ENCODE measurements at places on chromosomes 6 and 20. TPM values are rescaled to one million over a fixed set of nuclear protein-coding genes. Genes with fewer than 3 reads are reported as not detected.

- no peak for DNase-seq
These were observed 303 bp downstream of the ILRUN start for GRCh38 chr6:34696189-34696738.

DNA sequence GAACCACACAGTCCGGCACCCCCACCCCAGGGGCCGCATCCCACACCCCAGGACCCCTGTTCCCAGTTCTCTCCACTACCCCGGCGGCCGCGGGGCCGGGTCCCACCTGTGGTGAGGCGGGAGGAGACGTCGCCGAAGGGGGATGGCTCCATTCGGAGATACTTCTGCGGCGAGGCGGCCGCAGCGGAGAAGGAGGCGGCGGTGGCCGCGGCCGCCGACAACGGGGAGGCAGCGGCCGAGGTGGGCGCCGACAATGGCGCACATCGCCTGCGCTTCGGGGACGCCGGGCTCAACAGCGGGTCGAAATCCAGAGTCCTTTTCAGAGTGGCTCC, 723 bp downstream of the AKIRIN2 start:
- DNase-seq = no peak

GRCh38 chr6:31090973-31091364, 21.4 kb downstream of the C6orf15 start:
- DNase-seq = no peak

DNA sequence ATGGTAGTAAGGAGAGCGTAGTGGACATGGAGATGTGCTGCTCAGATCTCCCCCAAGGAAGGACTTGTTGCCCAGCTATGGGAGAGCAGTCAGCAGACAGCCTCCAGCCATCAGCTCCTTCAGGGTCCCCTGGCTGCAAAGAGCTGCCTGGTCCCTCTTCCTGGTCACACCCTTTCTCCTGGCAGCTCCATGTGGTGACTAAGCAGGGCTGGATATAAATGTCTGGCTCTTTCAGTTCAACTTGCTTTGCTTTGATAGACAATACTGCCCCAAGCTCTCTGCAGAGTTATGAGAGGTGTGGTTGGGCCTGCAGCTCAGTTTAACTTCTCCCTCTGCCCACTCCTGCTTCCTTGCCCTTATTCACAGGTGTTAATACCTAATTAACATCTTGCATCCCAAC, 64.1 kb upstream of the DDR1 start:
- DNase-seq = no peak

GRCh38 chr6:111566222-111566734, 39.4 kb downstream of the TRAF3IP2 start:
- DNase-seq = no peak

The RAET1L gene
- not detected for total RNA-seq
